HL-60 (cell line): ENCODE measurements at places on chromosomes 5 and 9.
A peak's percentile ranks its signal among the peaks of the same experiment; 100 is the strongest.

- no peak for DNase-seq
Observed at GRCh38 chr9:112048924-112049691, 126.0 kb downstream of the SUSD1 start.

GRCh38 chr5:75601567-75601966 is 9.7 kb upstream of the ANKDD1B start:
- no peak for DNase-seq

DNA sequence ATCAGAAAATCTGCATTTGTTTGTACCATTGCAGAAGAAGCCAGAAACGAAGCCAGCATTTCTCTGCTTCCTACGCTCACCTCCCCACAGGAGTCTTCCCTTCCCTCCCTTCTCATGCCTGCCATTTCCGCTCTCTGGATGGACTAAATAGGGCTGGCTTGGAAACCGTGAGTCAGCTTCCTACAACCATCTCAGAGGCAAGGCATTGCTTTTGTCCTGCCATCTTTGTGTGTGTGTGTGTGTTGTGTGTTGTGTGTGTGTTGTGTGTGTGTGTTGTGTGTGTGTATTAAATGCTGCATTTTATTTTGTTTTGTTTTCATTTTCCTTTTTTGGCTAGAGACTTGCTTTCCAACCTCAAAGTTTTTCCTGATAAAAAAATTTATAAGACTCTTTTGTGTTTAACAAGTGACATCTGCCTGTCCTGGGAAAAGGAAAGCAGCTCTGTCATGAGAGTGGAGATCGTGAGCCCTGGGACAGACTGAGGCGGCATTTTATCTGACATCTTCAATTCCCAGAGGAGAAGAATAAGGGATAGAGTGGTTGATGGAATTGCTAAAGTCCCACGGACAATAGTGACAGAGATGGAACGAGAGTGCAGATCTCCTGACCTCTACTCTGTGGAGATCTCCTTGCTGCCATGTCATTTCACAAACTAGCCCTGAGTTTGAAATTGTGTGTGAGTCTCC is 7.5 kb upstream of the EGFLAM start:
- no peak for DNase-seq

DNA sequence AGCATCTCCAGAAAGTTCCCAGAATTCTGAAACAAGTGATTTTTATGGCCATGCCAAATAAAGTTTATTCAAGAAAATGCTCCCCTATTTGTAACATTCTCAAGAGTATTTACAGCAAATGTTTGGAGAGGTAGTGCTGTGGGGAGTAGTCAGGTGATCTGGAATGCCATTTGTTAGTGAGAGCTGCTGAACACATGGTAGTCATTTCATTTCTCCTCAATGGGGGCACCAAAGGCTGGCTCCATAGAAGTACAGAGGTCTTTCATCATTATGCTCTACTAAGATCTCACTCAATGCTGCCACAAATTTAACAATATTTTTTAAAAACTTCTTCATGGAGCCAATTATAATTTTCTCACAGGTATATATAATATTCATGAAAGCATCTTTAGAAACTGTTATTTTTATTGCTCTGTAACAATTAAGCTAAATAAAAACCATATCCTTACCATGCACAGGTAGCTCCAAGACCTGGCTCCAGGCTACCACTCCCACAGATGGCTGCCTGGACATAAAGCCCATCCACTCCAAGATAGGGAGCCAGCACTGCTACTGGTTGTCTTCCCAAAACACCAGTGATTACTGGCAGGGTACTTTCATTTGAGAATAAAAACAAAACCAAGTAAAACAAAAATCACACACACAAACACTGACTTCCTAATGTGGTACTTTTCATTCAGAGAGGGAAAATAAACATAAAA is 200.8 kb downstream of the PLK2 start:
- no peak for DNase-seq

- no peak for DNase-seq
Observed at GRCh38 chr9:804026-804425, 37.5 kb upstream of the DMRT1 start.

- DNase-seq, result no peak
Observed at GRCh38 chr9:90124961-90125360, 517.7 kb downstream of the DIRAS2 start.

DNA sequence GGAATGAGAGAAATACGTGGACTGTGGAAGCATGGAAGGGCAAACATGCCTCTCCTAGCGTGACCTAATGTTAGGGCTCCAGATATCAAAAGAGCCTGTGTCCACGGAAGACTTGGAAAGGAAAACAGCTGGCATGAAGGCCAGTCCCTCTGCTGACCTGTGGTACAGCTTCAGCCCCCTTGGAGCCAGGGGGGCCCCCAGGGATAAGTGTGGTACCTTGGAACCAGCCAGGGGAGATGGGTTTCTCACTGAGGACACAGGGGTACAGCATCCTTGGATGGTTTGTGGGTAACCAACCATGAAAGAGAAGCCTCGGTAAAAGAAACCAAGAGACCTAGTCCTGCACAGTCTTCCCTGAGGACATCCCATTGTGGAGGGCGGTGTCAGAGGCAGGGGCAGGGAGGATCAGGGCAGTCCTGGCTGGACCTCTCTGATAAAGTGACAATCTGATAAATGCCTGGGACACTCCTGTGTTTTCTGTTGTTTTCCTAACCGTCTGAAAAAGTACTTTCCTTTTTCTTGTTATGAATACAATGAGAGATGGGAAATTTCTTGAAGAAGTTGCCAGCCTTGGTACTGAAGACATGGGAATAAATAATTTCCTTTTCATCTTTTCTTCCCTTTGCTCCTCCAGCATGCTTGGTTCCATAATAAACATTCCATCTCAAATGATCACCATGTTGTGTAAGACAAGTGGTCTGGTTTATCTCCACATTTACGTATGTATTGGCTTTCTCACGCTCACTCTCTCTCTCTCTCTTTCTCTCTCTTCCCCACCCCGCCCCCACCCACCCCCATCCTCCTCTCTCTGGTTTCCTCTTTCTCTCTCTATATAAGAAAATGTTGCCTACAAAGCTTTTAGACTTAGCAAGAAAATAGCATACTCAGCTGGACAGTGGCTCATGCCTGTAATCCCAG is 102.1 kb downstream of the SUSD1 start:
- DNase-seq, result no peak

- no peak for DNase-seq
Observed at GRCh38 chr5:169384661-169385060, 83.7 kb upstream of the SLIT3 start.

DNA sequence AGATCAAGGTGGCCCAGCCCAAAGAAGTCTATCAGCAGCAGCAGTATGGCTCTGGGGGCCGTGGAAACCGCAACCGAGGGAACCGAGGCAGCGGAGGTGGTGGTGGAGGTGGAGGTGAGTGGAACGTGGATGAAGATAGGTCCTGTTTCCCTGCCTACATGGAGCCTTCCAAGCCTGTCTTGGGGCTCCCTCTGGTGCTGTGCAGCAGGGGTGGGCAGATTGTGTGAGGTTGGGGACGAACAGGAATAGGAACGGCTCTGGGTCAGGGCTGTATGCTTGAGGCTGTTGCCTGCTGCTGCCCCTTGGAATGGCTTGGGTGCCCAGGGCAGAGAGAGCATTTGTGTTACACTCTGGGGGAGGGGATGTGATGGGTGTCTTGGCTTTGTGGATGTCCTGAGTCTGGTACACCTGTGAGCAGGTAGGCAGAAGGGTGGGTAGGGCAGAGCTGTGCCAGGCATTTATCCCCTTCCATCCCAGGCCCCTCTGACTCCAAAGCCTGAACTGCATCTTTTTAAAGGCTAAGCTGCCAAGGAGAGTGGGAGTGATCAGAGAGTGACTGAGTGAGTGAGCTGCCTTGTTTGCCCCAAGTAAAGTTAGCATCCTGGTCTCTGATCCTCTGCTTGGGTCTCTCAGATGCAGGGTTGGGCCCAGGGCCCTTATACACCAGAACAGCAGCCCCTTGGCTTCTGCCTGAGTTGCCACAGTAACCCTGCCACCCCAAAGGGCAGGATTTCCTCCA is 5.2 kb downstream of the HNRNPAB start:
- DNase-seq, result no peak

- DNase-seq, result no peak
Observed at GRCh38 chr9:27350382-27350976, 53.5 kb upstream of the EQTN start.

DNA sequence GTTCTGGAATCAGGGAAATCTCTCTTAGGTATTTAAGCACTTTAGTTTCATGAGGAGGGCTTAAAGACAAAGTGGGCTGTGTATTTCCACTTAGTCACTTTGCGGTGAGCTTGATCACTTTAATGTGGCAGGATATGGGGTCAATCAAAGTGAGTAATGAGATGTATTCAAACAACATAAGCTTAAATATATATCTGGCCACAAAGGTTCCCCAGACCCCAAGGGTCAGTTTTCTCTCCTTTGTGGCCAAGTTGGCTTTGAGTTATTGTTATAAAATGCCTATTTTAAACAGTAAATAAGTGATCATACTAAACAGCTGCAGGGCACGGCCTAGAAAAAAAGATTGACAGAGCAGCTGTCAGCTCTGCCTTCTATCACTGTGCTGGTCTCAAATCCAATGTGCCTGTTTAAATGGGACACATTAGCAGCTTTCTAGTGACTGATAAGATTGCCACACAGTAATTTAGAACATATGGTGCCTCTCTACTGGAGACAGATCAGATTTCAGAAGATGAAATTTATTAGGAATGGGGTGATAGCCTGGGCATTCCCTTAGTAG is 363.9 kb downstream of the AGTPBP1 start:
- no peak for DNase-seq

- DNase-seq, result no peak
Observed at GRCh38 chr9:120252248-120252647, 327.7 kb downstream of the CDK5RAP2 start.

DNA sequence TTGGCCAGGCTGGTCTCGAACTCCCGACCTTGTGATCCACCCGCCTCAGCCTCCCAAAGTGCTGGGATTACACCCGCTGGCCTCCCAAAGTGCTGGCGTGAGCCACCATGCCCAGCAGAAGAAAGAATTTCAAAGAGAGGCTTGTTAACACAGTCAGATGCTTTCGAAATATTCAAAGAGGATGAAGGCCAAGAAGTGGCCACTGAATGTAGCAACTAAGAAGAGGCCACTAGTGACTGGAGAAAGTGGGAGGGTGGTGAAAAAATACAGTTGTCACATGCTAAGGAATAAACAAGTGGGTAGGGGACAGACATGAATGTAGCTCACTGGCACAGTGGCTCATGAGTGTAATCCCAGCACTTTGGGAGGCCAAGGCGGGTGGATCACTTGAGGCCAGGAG is 13.0 kb upstream of the TPM2 start:
- DNase-seq, result no peak

GRCh38 chr5:172758077-172758833 is 12.7 kb downstream of the DUSP1 start:
- no peak for DNase-seq

GRCh38 chr5:132411304-132412013 is 41.9 kb downstream of the SLC22A5 start:
- no peak for DNase-seq

DNA sequence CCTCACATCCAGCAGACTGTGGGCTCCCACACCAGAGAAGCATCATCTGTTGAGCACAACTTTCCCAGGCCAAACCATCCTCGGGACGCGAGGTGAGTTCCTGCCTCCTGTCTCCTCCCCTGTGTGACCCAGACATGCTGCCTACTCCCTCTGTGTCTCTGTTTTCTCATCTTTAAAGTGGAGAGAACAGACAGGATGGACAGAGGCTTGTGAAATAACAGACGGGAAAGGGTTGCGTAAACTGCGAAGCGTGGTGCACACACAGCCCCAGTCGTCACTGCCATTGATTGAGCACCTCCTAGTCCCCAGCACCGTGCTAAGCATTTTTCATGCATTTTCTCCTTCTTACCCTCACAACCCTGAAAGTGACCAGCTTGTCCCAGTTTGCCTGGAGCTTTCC is 52.1 kb upstream of the LMX1B start:
- DNase-seq, result peak; percentile 84

GRCh38 chr9:84939774-84940173 is 270.2 kb downstream of the NTRK2 start:
- no peak for DNase-seq

GRCh38 chr9:77125665-77126064 is 51.7 kb upstream of the VPS13A start:
- no peak for DNase-seq

GRCh38 chr9:137825324-137825989 is 52.1 kb upstream of the CACNA1B start:
- DNase-seq, result no peak

GRCh38 chr5:56227691-56228090 is 5.4 kb downstream of the ANKRD55 start:
- DNase-seq, result no peak

GRCh38 chr9:130304643-130305042 is 39.1 kb downstream of the HMCN2 start:
- DNase-seq, result no peak

- DNase-seq, result no peak
Observed at GRCh38 chr5:15797116-15797515, 297.1 kb downstream of the FBXL7 start.

DNA sequence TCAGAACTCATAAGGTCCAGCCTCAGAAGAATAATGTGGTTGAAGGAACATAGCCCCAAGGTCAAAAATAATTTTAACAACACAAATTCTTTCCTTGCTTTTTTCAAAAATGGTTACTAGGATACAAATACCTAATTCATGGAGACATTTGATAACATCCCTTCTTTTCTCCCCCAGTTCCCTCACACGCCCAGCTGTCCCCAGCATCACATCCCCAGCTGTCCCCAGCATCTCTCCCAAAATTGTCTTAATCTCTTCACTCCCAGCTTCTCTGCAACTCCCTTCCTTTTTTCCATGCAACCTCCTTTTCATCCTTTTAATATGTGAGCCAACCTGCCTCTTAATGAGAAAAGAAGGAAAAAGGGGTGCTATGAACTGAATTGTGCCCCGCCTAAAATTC is 77.8 kb downstream of the FSTL4 start:
- no peak for DNase-seq

DNA sequence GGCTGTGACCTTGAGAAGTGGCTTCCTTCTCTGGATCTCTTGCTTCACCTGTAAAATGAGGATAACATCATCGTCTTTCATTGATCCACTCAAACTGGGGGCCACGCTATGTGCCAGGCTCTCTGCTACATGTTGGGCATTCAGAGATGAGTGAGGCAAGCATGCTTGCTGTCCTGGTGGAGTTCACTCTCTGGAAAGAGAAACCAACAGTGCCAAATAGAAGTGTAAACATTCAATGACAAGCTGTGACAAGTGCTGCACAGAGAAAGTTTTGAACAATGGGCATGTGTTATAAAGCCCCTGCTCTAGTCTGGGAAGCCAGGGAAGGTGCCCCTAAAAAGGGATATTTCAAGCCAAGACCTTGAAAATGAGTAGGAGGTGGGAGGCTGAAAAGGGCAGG is 50.9 kb upstream of the AFAP1L1 start:
- DNase-seq, result no peak

DNA sequence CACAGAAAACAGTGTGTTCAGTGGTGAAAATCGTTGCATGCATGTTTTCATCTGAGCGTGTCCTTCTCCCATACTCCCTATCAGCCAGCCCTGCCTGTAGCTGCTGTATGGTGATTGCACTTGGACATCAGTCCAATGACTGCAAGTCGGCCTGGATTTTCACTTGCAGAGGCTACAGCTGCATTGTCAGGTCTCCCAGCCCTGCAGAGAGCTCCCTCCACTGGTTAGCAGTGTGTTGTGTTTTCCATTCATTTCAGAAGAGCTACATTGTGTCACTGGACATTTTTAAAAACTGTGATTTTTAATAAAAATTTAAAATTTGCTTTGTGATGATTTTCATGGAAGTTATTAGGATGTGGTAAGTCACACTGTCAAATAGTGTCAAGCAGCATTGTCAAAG is 96.6 kb downstream of the SYK start:
- DNase-seq, result no peak

- DNase-seq, result no peak
Observed at GRCh38 chr9:108377382-108377781, 478.4 kb downstream of the ACTL7B start.

- DNase-seq, result peak; percentile 9
Observed at GRCh38 chr9:37486256-37486615, 488 bp downstream of the POLR1E start.
